ENCODE measurements at places on chromosomes 1 and 21.
A peak's percentile ranks its signal among the peaks of the same experiment; 100 is the strongest.

DNA sequence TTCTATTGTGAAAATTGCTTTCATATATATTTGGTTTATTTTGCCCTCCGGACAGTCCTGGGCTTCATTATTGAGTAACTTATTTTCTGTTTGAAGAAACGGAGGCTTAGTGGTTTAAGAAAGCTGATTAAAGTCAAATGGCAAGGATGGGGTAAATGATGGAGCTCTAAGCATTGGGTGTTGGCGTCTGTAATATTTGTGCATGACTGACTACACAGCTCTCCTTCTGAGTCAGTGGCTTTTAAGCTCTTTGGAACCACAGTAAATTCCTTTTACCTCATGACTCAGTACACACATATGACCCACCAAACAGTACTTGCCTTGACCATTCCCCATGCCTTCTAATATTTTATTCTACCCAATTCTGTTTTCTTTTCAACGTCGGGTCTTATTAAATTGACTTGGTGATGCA lies 21.0 kb downstream of the B3GALT5 start:
- DNase-seq, result peak; percentile 95

GRCh38 chr1:2801535-2802291 lies at the start of gene TTC34:
TSS of gene TTC34 (minus strand) at chr1:2801693. CDS start at chr1:2800827, 866 bp downstream.
- DNase-seq, result no peak

DNA sequence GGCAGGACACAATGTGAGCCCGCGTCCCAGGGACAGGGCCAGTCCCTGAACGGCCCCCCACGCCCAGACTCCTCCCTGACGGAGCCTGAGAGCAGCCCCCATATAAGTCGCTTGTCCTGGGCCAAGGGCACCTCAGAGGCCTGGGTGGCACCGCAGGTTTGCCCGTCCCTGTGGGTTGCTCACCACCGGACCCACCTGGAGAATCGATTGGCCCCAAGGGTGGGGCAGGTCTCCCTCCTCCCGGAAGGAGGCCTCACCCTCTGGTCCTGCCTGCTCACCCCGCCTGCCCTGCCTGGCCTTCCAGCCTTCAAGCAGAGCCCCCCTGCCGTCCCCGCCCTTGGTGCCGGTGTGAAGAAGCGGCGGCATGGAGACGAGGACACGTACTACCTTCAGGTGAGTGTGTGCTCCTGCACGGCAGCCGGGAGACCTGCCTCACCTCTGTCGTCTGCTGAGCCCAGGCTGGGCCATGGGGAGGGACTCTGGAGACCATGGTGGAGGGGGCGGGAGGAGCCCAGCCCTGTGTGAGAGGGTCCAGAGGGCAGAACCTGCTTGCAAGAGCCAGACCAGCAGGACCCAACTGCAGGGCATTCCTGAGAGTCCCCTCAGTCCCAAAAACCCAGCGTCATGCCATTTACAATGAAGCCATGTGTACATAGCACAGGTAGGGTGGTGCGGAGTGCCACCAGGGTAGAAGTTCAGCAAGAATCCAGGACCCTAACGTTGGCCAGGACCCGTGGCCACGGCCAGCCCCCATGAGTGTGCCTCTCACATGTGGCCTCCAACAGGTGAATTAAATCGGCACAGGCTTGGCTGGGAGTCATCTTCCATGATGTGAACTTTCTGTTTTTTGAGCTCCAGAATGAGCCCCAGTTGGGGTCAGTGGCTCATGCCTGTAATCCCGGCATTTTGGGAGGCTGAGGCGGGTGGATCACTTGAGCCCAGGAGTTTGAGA lies 24.1 kb upstream of the CCDC27 start:
- DNase-seq, result no peak

DNA sequence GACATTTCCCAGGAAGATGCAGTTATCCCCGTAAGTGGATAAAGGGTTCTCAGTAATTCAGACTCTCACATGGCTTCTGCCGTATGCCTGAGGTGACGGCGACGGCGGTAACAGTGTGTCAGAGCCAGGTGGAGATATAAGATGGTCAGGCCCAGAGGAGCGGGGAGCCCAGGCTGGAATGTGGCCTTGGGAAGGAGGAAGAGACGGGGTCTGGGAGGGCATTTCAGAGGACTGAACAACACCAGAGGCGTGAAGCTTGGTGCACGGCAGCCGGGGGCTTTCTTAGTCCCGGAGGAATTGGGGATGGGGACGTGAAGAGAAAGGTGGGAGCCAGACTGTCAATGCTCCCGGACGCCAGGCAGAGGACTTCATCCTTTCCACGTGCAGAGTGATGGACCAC lies 1.0 kb downstream of the RER1 start:
- DNase-seq, result no peak

- no peak for DNase-seq
Measured at GRCh38 chr1:32221581-32221979, 573 bp downstream of the TMEM234 start.

DNA sequence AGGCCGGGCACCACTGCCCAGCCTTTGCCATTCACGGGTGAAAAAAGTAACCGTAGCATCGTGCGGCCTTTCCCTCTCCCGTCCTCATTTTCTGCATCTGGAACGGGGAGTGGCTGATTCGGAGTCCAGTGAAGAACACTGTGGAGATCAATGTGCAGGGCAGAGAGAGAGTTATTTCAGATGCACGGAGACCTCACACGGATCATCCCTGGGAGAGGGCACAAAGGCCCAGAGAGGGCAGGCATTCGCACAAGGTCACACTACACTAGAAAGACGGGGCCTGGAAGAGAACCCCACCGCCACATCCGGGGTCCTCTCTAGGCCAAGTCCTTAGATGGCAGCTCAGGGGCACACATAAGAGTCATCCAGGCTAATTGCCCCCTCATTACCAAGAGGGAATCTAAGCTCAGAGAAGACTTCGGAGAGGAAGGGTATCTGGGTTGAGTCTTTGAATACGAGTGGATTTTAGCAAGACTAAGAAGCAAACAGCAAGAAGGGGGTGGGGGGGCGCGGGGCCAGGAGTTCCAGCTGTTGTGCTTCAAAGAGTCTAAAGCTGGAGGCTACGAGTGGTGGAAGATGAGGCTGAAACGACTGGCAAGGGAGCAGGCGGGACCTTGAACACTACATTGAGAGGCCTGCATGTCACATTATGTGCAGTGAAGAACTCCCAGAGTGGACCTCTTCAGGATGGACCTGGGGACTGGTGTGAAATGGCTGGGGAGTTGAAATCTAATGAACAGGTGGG lies 857 bp downstream of the GPX7 start:
- no peak for DNase-seq

DNA sequence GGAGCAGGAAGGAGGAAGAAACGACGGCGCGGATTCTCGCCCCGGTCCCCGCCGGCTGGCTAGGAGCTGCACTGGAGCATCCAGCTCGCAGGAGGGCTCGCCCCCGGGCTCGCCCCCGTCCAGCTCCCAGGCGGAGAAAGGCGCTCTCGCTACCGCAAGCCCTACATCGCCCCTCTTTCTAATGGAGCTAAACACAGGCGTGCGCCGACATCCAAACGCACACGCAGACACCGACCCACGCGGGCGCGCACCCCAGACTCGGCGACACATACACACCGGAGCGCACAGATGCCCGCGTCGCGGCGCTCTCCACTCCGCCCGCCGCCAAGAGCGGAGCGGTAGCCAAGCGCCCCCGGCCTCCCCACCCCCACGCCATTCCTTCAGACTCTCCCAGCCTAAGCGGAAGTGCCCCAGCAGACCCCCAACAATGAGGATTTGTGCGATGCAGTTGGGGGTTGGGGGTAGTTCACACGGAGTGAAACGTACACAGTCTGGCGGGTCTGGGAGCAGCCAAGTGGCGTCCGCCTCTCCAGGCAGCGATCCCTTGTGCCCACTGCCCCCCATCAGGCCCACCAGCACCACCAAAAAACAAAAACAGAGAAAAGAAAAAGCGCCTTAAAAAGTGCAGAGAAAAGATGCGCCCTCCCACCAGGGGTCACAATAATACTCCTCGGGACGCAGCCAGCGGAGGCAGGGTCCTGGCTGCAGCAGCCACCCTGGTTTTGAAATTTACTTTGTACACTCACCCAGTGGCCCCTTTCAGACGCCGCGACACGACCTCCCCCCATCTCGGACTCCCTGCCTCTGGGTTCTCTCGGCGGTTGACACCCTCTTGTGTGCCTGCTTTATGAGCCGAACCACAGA lies 1.4 kb downstream of the DAB1 start:
- DNase-seq, result no peak

DNA sequence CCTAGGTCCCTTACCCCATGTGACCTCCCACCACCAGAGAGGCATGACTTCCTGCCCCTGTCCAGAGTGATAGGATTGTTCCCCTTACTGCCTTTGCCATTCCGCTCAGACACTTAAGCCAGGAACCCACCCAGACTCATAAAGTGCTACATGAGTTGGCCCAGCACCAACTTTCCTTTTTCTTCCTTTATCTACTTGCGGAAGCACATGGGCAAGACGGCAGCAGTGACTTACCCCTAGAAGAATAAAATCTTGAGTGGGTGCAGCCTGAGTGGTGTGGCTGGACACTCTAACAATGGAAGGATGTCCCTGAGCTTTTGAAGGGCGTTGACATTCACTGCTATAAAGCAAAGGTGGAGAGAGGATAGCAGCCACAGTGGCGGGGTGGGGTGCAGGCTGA lies 100.1 kb downstream of the MAB21L3 start:
- DNase-seq, result no peak

DNA sequence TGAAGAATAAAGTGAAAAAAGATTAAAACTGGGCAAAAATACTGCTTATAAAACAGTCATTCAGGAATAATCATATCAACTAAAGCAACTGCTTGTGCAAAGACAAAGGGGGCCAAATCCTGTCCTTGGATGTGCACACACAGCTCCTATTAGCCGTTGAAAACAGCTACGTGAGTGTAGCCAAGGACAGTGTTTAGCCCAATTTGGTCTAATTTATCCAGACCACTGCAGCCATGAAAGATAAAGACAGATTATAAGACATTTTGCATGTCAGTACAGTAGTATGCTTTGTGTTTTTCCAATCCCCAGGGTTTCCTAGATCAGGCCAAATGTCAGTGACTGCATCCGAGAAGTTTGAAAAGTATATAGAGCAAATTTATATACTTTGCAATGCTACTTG lies 146.3 kb upstream of the PKN2 start:
- DNase-seq, result no peak

- DNase-seq, result no peak
Measured at GRCh38 chr1:88680911-88681622, 3.0 kb upstream of the PKN2 start.

DNA sequence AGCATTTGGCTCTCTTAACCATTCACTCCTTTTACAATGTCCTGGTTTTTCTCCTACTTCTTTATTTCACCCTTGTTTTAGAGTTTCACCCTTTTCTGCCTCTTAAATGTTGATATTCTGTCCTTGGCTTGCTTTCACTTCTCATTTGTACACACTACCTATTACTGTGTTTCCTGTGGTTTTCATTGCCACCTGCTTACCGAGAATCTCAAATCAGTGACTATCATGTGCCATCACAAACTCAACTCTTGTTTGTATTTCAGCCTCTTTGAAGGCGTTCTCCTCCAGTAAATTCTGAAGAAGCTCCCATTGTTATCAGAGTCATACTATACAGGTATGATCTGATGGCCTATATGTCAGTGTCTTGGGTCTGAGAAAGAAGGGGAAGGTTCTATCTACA lies 65.7 kb downstream of the NPHS2 start:
- DNase-seq, result no peak

GRCh38 chr21:28704746-28705145 lies 287.9 kb downstream of the LTN1 start:
- DNase-seq, result no peak

DNA sequence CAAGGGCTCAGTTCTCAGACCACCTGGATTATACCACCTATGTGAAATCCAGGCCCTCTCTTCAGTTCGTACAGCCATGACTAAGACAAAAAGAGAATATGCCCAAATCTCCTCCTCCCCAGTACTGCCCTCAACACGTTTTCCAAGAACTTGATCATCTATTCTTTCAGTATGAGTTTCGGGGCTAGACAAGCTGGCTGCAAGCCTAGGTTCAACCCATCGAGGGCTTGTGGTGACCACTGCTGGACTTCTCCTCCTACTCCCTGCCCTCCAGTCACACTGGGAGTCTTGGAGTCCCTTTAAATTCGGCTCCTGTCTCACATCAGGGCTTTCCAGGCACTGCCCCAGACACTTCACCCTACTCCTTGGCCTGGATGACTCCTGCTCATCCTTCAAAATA lies 352.3 kb downstream of the KCNH1 start:
- no peak for DNase-seq

DNA sequence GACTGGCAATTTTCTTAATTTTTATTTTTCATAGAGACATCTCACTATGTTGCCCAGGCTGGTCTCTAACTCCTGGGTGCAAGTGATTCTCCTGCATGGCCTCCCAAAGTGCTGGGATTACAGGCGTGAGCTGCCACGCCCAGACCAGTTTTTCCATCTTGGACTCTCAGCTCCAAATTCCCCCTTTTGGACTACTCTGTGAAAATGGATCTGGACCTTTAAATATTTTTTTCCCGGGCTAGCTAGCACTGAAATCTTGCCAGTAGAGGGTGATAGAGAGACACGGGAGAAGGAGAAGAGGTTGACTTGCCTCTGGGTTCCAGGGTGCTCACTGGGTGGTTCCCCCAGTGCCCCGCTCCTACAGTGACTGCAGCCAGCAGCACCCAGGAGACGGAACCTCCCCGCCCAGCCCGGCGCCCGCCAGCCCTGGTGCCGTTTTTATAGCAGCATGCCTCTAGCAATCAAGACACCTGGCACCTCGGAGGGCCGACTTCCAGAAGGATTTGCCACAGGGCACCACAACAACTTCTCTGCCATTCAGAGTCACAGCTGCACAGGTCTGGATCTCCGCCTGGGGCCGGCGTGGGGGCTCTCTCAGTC lies 34.7 kb upstream of the SCCPDH start:
- DNase-seq, result no peak

- no peak for DNase-seq
Measured at GRCh38 chr1:9776685-9777084, 47.1 kb downstream of the CLSTN1 start.

- no peak for DNase-seq
Measured at GRCh38 chr1:221449194-221449593, 292.7 kb downstream of the DUSP10 start.

DNA sequence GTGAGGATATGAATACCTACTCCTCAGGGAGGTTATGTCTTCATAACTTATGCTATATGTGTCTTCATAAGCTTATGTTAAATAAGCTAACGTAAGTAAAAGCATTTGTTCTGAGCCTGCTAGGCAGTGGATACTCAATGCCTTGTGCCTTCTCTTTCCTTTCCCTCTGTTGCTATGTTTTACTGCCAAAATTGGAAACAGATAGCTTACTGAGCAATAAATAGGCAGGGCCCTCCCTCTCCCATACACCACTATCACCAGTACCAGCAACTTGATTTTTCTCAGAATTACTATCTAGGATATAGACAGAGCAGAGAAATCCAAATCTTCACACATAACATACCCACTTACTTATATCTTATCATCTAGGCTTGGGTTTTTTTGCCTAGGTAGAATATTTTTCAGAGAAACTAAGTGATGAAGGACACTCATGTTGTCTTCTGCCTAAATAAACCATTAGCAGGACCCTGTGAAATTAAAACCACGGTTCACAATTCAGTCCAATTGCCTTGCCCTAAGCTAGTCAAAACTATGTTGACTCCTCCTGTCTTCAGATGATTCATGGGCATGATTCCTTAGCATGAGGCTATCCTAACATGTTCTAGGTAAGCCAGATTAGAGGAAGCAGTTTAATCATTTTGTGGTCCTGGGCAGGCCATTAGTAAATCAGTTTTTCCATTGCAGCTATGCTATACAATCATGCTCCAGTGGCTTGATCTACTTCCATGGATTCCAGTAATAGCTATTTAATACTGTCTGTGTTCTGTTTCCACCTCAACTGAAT lies 15.9 kb upstream of the LRRC8C start:
- DNase-seq, result no peak
